ENCODE measurements at places on chromosomes 6 and 20. TPM values are rescaled to one million over a fixed set of nuclear protein-coding genes. Genes with fewer than 3 reads are reported as not detected.

GRCh38 chr20:58086763-58087561, 141.5 kb downstream of the ANKRD60 start:
- peaks cover 9% of the 10 kb centered on the region for H3K27me3 ChIP-seq
- no peaks in the 10 kb centered on the region for H3K4me1 ChIP-seq
- no peaks in the 10 kb centered on the region for H3K36me3 ChIP-seq
- DNase-seq: peak; percentile 27

DNA sequence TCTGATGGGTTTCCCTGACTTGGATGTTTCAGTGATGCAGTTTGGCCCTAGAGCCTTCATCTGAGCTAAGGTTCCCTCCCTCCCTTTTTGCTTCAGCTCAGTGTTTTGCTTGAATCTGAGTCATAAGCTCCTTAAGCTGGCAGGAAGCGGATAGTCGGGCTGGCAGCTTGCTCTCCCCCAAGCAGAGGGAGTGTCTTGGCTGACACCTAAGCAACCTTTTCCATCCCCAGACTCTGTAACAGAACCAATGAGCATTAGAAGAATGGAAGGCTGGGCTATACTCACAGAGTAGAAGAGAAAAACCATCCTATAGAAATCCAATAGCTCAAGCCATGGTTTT, 98.3 kb downstream of the HAO1 start:
- H3K36me3 ChIP-seq: no peaks in the 10 kb centered on the region
- no peaks in the 10 kb centered on the region for H3K4me1 ChIP-seq
- no peak overlapping the region for H3K4me3 ChIP-seq
- no peaks in the 10 kb centered on the region for H3K27me3 ChIP-seq
- no peak overlapping the region for H3K27ac ChIP-seq
- DNase-seq: no peak

DNA sequence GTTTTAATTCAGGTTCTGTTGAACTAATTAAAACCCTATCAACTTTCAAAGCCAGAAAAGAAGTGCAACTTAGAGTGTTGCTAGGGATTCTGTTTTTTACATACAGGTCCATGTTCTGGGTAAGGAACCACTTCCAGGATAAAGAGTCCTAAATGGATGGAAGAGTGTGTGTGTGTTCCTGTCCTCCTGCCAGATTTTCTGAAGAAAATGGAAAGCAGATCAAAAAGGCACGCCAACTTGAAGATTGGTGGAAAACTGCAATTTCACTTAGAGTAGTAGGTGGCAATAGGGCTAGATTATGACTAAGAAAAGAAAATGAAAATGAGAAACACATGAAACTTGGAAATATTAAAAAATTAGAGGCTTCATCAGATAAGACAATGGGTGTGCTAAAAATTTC, 85.3 kb downstream of the COL21A1 start:
- DNase-seq: no peak
- H3K27me3 ChIP-seq: no peaks in the 10 kb centered on the region
- no peak overlapping the region for H3K27ac ChIP-seq
- H3K4me1 ChIP-seq: no peaks in the 10 kb centered on the region
- no peak overlapping the region for H3K4me3 ChIP-seq

DNA sequence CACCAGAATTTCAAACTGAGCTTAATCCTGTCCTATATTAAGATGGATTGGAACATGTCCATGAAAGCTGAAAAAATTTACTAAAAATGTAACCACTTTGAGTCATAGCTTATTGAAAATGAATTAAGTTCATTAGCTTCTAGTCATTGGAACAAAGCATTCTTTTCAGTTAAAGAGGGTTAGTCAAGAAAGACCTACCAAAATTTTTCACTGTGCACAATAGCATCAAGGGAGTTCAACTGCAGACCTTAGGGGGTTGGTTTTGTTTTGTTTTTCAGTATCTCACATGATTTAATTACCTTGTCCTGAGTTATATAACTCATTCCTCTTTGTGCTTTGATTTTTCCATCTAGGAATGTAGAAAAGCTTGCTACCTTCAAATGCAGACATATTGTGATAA, 2.8 kb downstream of the SLC2A12 start:
- H3K4me1 ChIP-seq: peaks cover 8% of the 10 kb centered on the region

DNA sequence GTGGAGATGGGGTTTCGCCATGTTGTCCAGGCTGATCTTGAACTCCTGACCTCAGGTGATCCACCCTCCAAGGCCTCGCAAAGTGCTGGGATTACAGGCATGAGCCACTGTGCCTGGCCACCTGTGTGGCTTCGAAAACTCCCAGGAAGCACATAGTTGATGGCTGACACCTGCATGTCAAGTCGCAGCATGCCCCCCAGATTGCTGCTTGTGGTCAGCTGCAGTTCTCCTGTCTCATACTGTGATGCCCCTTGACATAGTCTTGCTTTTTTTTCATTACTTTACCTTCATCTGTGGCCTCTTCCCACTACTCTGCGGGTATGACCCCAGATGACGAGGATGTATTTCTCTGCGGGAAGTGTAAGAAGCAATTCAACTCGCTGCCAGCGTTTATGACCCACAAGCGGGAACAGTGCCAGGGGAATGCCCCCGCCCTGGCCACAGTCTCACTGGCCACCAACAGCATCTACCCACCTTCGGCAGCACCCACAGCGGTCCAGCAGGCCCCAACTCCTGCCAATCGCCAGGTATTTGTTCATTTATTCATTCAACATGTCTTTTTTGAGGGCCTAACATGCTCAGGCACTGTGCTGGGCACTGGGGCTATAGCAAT, 13.1 kb downstream of the ZNF341 start:
- no peak overlapping the region for H3K27ac ChIP-seq
- no peaks in the 10 kb centered on the region for H3K4me1 ChIP-seq
- H3K4me3 ChIP-seq: no peak overlapping the region
- H3K36me3 ChIP-seq: peaks cover 18% of the 10 kb centered on the region

DNA sequence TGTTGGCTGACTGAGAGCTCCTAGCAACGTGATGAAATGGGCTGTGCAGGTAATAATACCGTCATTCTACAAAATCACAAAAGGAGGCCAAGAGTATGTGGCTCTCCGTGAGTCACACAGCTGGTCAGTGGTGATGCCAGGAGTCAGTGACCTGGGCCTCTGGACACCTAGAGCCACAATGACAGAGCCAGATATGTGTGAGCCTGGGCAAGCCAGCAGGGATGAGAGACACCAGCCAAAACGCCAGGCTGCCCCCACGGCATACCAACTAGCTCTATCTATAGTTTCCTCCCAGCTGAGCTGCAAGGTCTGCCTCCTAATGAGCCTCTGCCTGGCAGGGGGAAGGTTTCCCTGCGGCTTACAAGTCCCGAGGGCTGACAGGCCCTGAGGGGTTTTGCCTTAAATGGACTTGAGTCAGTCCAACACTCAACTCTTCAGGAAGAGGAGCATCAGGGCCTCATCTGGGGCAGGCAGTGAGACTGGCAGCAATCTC, 70.0 kb downstream of the CPNE5 start:
- no peak for DNase-seq
- no peaks in the 10 kb centered on the region for H3K36me3 ChIP-seq
- peak overlapping the region; percentile 55 for H3K4me3 ChIP-seq
- H3K27ac ChIP-seq: peak overlapping the region; percentile 86
- no peaks in the 10 kb centered on the region for H3K27me3 ChIP-seq

DNA sequence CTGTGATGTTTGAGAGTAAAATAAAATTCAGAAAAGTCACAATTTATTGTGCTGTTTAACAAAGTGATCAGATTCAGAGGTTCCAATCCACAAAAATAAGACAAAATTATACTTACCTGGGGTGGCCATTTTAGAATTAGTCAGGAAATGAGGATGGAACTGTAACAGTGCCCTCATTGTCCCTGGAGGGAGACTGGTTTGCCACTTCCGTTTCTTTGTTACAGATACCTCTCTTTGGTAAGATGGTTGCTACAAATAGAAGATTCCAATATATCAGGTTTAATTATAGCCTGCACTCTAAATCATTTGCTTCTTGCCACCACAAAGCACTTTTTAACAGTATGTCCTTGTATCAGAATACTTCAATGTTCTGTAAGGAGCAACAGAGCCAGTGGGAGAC, 95.6 kb downstream of the CTNNBL1 start:
- no peak overlapping the region for H3K27ac ChIP-seq
- H3K36me3 ChIP-seq: peaks cover 61% of the 10 kb centered on the region
- no peak for DNase-seq
- H3K4me1 ChIP-seq: no peaks in the 10 kb centered on the region
- no peaks in the 10 kb centered on the region for H3K27me3 ChIP-seq

DNA sequence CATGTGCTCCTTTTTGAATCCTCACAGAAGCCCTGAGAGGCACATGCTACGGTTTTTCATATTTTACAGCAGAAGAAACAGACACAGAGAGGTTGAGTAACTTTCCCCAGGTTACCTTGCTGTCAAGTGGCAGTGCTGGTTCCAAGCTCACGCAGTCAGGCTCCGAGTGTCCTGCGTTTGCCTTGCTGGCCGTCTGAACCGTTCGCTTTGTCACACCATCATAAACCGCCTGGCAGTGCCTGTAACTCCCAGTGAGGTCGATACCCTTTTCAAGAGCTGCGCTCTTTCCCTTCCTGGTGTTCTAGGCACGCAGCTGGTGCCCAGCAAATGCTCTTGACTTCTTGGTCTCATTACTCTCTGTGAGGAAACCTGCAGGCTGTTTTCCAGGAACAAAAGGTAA, 31.3 kb upstream of the KCNG1 start:
- H3K4me3 ChIP-seq: no peak overlapping the region
- H3K36me3 ChIP-seq: no peaks in the 10 kb centered on the region
- no peak overlapping the region for H3K27ac ChIP-seq
- peaks cover 49% of the 10 kb centered on the region for H3K27me3 ChIP-seq
- no peak for DNase-seq
- no peaks in the 10 kb centered on the region for H3K4me1 ChIP-seq

- peaks cover 8% of the 10 kb centered on the region for H3K4me1 ChIP-seq
- no peak for DNase-seq
- no peak overlapping the region for H3K4me3 ChIP-seq
Observed at GRCh38 chr6:72683797-72684196, 61.9 kb downstream of the KCNQ5 start.

DNA sequence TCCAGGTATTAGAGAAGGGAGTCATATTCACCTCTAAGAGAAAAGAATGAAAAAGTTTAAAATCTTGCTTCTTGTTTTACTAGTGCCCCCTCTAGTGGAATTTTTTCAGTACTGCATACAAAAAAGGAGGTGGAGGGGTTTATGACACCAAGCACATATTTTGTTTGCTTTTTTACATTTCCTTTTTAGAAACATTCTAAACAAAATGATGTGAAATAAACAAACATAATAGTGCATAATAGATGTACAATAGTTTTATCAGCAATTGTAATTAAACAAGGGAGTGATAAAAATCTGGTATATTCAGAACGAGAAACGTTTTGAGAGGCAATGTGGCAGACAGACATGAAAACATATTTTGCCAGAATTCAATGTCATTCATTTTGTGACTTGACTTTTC, 111.0 kb upstream of the TFAP2D start:
- H3K36me3 ChIP-seq: no peaks in the 10 kb centered on the region
- H3K27ac ChIP-seq: no peak overlapping the region
- no peak overlapping the region for H3K4me3 ChIP-seq
- H3K4me1 ChIP-seq: no peaks in the 10 kb centered on the region
- DNase-seq: no peak

DNA sequence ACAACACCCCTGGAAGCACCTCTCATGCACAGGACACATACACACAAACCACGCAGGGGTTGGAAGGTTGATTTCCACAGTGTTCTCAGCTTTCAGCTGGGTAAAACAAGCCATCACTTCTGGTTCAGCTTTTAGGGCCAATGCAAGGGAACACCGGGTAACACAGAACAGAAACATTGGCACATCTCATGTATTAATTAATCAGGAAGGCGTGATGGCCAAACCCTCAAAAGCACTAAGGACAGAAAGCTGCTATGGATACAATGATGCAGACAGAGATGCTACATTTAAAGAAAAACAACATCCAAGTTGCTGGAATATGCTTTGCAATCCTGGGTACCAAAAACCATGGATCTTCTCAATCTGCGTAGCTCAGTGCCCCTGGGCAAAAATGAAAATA, 104.3 kb upstream of the BEND6 start:
- H3K27me3 ChIP-seq: peaks cover 37% of the 10 kb centered on the region
- peaks cover 17% of the 10 kb centered on the region for H3K4me1 ChIP-seq
- H3K36me3 ChIP-seq: no peaks in the 10 kb centered on the region
- DNase-seq: no peak
- H3K27ac ChIP-seq: no peak overlapping the region

DNA sequence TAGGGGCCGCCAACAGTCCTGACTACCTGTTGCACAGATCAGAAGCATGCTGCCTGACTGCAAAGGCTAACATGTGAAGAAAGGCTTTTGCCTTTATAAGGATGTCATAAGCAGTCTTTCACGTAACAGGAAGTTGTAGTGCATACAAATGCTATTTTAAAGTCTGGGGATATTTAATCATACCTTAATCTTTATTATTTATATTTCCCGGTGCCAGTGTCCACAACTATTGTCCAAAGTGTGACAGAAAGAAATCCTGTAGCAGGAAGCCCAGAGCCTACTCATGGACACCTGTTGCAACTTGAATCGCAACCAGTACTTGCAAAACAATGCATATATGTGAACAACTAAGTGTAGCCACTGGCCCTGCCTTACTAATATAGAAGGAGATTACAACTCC, 235.8 kb downstream of the ALDH8A1 start:
- H3K36me3 ChIP-seq: no peaks in the 10 kb centered on the region
- no peaks in the 10 kb centered on the region for H3K4me1 ChIP-seq
- DNase-seq: no peak
- peaks cover 5% of the 10 kb centered on the region for H3K27me3 ChIP-seq

DNA sequence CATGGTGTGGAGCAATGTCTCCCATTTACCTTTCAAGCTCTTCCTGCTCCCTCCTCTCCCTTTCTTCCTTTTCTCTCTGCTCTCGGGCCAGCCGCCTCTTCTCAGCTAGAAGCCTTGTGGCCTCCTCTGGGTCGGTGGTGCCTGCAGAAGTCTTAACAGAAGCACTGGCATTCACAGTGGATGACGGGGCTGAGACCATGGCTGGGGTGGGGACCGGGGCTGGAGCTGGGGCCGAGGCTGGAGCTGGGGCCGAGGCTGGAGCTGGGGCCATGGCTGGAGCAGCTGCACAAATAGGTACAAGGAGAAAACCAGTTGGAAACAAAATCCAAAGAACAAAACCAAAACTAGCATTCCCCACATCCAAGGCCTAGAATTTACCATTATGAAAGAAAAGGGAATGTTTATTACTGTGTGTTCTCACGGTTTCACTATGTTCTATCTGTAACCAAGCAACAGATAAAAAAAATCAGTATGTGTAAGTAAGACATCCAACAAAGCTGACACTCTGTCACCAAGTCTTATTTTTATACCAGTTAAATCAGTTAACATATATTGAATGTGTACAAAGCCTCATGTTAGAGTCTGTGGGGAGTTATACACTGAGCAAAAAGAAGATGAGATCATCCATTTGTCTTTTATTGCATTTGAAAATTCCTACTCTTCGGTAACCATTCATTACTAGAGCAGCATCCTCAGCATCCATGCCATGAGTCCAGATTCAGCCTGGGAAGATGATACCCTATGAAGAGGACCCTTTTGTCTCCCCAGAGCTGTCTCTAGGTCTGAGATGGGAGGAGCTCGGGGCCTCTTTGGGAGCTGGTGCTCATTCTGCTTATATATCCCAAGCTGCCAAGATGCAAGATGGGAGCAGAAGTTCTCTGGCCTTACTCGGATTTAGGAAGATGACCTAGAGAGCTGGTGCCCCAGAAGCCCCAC, 73.0 kb upstream of the BCLAF1 start:
- H3K4me3 ChIP-seq: no peak overlapping the region
- H3K27me3 ChIP-seq: no peaks in the 10 kb centered on the region
- no peak overlapping the region for H3K27ac ChIP-seq
- no peak for DNase-seq
- no peaks in the 10 kb centered on the region for H3K36me3 ChIP-seq

Gene ID4
- total RNA-seq: not detected

Gene AP5S1
- total RNA-seq: 9.1 TPM

Gene C6orf52
- 3.7 TPM for total RNA-seq

Gene GTSF1L
- not detected for total RNA-seq

Gene ABHD16B
- not detected for total RNA-seq

Gene DCDC2
- total RNA-seq: not detected

Gene BHLHE23
- not detected for total RNA-seq

Gene NRSN1
- not detected for total RNA-seq

Gene CLPSL1
- not detected for total RNA-seq

Gene PPIL1
- 40.6 TPM for total RNA-seq

Gene HUS1B
- 1.5 TPM for total RNA-seq
